Retinal pigment epithelial cell (primary cell): ENCODE measurements at places on chromosomes 3 and 15.

DNA sequence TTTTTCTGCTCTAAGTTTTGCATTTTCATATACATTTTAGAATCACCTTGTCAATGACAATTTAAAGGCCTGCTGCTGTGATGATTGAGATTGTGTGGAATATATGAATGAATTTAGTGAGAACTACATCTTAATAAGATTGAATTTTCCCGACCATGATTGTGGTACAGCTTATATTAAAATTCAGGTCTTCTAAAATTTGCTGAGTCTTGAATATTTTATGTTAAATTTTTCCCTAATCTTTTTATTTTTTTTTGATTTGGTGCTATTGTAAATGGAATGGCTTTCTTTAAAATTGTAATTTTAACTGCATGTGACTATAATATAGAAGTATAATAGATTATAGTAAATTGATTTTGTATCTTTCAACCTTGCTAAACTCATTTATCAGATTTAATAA, 172.1 kb downstream of the IL1RAP start:
- no peak for DNase-seq

- DNase-seq = no peak
Observed at GRCh38 chr3:72411843-72412242, 436.4 kb downstream of the SHQ1 start.

DNA sequence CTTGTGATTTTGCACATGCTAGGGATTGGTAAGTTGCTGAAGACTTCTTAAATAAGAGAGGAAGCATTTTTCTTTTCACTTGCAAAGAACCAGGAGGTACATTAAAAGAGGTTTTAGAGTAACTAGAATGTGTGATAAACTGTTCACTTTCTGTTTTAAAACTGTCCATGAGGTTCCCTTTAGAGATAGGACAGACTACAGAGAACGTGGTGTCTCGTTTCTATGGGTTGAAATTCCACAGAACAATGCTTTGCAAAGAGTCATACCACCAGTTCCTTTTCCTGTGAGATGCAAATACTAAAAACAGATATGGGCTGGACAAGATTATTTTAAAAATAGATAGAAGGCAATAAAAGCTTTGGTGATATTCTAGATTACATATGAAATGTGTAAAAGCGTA, 372.8 kb downstream of the TIGIT start:
- DNase-seq = no peak

DNA sequence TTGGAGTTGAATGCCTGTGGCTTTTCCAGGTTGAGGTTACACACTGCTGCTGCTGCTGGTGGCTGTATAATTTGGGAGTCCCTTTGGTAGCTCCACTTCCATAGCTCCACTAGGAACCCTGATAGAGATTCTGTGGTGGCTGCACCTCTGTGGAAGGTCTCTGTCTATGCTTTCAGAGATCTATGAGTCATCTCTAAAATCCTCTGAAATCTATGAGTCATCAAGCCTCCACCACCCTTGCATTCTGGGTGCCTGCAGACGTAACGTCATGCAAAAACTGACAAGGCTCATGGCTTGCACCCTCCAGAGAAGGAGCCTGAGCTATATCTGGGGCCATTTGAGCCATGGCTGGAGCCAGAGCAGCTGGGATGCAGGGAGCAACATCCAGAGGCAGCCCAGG, 1037.0 kb upstream of the CFAP20DC start:
- DNase-seq = no peak

DNA sequence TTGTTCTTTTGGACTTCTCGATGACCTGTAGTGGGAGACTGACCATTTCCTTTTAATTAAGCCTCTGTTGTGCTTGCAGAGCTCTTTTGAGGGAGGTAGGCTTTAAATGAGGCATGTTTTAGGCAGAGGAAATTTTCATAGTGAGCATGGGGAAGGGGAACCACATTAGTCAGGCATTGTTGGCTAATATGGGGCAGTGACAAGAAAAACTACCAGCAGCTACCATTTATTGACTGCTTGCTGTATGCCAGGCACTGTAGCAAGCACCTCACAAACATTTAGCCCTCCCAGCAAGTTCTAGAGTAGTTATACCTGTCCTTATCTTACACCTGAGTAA, 10.9 kb downstream of the ATG7 start:
- no peak for DNase-seq

GRCh38 chr3:148494451-148494850, 203.3 kb upstream of the AGTR1 start:
- DNase-seq = no peak

- DNase-seq = no peak
Observed at GRCh38 chr3:49620728-49621127, 53.4 kb upstream of the APEH start.

- DNase-seq = no peak
Observed at GRCh38 chr3:48440590-48440958, 517 bp downstream of the TMA7 start.

DNA sequence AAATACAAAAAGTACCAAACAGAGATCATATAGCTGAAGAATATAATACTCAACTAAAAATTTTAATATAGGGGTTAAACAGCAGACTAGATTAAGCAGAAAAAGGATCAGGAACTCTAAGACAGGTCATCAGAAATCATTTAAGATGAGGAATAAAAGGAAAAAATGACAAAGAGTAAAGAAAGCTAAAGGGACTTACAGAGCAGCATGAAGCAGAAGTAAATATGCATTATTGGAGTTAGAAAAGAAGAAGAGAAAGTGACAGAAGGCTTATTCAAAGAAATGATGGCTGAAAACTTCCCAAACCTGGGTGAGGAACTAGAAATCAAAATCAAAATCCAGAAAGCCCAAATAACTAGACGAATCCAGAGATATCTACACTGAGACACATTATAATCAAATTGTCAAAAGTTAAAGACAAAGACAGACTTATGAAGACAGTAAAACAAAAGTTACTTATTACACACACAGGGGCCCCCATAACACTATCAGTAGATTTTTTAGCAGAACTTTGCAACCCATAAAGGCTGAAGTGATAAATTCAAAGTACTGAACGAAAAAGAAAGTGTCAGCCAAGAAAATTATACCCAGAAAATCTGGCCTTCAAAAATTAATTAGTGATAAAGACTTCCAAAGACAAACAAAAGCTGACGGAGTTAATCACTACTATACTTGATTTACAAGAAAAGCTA, 95.6 kb downstream of the SCAPER start:
- no peak for DNase-seq
